ENCODE measurements at places on chromosomes 16 and 17. TPM values are rescaled to one million over a fixed set of nuclear protein-coding genes. Genes with fewer than 3 reads are reported as not detected.

CCL2 gene
- total RNA-seq: 155 TPM

ADCY9 gene
- 20.8 TPM for total RNA-seq

MLX gene
- total RNA-seq: 28.5 TPM

HLF gene
- total RNA-seq: 6.6 TPM

ENDOV gene
- total RNA-seq: 14.1 TPM

PLLP gene
- 1.7 TPM for total RNA-seq

SRCIN1 gene
- 1.2 TPM for total RNA-seq

CALB2 gene
- 1.2 TPM for total RNA-seq

IRX5 gene
- total RNA-seq: 1.1 TPM

SLC4A1 gene
- 4.2 TPM for total RNA-seq

WNT9B gene
- 7.5 TPM for total RNA-seq

SMIM5 gene
- 0.38 TPM for total RNA-seq

CIAO2B gene
- 53.0 TPM for total RNA-seq

HOXB9 gene
- not detected for total RNA-seq

CRYBA1 gene
- not detected for total RNA-seq

LASP1 gene
- total RNA-seq: 119 TPM

ZNF747 gene
- 9.8 TPM for total RNA-seq

FBXL16 gene
- total RNA-seq: not detected

SHPK gene
- total RNA-seq: 13.3 TPM

CLEC10A gene
- total RNA-seq: 13.9 TPM

KREMEN2 gene
- not detected for total RNA-seq

PITPNM3 gene
- total RNA-seq: 26.6 TPM
